ENCODE measurements at places on chromosomes 16 and 17.

DNA sequence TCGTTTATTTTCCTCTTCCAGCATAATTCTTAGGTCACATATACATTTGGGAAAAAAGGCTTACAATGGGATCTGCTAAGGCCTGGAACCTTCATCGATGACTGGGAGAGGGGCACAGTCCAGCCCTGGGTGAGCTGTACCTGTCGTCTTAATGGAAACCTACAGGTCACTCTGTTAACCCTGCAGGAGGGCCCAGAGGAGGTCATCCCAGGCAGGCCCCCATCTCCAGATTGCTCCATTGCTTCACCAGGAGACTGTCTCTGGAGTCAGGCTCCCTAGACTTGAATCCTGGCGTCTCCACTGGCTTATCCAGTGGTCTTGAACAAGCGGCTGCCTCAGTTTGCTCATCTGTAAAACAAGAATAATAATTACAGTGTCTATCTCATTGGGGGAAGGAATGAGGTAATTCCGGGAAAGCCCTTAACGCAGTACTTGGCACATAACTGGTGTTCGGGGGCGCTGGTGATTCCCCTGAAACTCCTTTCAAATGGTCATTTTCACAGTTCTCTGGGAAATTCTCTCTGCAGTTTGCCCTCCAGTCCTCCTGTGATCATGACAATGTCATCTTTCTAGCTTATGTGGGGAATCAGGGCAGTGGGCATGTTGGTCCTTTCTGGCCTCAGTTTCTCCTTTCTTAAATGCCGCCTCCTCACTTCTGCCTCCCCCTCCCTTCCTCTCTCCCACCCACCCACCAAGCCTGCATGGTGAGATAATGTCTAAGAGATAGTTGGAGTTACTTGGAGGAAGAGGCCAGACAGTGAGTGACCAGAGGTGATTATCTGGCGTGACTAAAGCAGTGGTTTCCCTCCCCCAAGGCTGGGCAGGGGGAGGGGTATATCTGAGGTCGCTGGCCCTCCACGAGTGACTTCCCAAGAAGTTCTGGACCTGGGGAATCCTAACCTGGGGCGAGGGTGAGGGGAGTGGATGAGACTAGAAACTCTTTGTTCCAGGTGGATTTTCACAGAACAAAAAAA lies 31.3 kb upstream of the TAC4 start:
- DNase-seq = no peak

- DNase-seq = no peak
Observed at GRCh38 chr17:13078591-13079385, 61.0 kb upstream of the ELAC2 start.

GRCh38 chr17:66369830-66370229 lies 67.4 kb downstream of the PRKCA start:
- no peak for DNase-seq

- no peak for DNase-seq
Observed at GRCh38 chr17:80346498-80347275, 68.3 kb upstream of the ENDOV start.

- no peak for DNase-seq
Observed at GRCh38 chr17:1360975-1361374, 39.0 kb downstream of the YWHAE start.

DNA sequence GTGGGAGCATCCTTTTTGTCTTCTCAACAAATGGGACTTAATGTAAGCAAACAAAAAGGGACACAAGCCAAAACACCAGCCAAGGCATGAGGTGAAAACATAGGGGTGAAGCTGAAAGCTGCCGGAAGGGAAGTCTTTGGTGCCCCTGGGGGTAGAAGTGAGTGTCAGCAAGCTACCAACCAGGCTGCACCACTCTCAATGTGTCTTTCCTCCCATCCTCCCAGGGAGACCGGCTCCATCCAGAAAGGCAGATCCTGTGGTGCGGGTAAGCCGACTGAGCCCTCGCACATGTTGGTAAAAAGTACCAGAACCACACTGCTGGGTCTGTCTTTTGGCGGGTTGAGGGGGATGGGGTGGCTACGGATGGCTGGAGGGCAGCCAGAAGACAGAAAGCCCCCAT lies 52.0 kb upstream of the SREBF1 start:
- no peak for DNase-seq

- no peak for DNase-seq
Observed at GRCh38 chr16:17921357-17921978, 415.1 kb downstream of the NPIPA8 start.

- DNase-seq = no peak
Observed at GRCh38 chr16:5041600-5042133, 7.9 kb upstream of the NAGPA start.

- DNase-seq = no peak
Observed at GRCh38 chr16:88552166-88552565, 18.0 kb upstream of the ZC3H18 start.

DNA sequence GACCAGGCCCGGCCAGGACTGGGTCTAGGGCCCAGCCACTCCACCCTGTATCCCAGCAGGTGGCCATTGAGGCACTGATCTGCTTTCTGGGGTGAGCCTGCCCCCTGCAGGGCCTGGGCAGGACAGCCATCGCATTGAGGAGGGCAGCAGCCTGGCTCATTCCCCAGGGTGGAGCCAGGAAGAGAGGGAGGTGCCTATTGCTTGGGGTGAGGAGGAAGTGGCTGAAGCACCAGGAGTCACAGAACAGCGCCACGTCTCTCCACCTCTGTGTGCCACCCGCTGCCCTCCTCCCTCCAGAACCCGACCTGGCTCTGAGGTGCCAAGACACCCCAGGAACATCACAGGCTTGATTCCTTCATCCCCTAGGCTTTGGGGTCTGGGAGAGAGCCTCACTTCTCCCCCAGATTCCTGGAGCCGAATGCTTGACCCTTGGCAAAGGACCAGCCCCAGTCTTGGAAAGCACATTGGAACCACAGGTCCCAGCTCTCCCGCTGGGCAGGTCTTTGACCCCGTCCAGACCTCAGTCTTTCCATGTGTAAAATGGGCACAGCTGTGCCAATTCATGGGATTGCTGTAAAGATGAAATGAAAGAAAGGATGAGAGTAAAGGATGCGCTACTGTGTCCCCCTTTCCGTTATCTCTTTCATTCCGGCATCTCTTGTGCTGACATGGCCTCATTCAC lies 7.2 kb upstream of the KRT36 start:
- no peak for DNase-seq

DNA sequence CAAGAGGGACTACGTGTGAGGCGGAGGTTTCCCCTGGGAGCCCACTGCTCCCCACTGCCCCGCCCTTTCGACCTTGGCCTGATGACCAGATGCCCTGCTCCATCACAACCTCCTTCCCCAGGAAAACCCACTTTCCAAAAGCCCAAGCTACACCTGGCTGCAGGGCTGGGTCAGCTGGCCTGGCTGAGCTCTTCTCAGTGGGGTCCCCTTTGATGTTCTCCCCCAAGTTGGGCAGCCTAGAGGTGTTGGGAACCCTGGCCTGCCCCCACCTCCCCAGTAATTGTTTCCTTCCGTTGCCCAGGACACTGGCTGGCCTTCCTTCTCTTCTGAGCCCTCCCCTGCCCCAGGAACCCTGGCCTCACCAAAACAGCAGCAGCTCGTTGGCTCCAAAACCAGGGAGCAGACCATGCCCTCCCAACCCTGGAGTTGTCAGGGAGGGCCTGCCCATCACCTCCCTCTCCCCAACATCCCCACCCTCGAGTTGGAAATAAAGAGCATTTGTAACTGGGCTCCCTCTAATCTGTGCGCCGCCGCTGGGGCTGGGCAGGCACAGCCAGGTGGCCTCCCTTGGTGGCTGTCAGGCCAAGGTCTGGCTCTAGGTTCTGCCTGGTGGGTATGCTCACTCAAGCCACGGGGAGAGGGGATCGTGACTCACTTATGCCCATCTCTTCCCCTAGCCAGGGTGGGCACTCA lies 1.4 kb downstream of the CLDN9 start:
- no peak for DNase-seq

GRCh38 chr17:79174193-79174765 lies 99.7 kb downstream of the ENGASE start:
- DNase-seq = no peak

- DNase-seq = no peak
Observed at GRCh38 chr16:1331712-1332617, 1.5 kb upstream of the BAIAP3 start.

DNA sequence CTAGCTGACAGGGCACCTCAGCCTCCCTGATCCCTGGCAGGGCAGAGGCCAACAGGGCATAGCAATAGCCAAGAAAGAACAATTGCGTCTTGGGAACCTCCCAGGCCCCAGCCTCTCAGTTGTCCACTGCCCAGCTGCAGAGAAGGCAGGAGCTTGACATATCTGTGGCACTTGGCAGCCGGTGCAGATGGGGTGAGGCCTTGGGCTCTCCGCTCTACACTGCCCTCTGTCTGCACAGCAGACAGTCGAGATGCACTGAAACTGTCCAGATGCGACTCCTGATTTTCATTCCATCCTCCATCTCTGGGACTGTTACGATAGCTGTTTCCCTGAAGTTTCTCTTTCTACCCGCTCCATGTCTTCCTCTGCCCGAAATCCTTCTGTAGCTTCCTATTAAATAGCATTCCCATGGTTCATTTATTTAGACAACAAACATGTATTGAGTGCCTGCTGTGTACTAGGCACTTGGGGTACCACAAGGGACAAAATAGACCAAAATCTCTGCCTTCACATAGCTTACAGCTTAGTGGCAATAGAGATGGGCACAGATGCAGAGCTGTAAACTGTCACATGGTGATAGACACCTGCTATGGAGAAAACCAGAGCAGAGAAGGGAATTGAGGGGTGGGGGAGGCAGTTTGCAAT lies 3.3 kb downstream of the POLR3E start:
- DNase-seq = peak; percentile 63

DNA sequence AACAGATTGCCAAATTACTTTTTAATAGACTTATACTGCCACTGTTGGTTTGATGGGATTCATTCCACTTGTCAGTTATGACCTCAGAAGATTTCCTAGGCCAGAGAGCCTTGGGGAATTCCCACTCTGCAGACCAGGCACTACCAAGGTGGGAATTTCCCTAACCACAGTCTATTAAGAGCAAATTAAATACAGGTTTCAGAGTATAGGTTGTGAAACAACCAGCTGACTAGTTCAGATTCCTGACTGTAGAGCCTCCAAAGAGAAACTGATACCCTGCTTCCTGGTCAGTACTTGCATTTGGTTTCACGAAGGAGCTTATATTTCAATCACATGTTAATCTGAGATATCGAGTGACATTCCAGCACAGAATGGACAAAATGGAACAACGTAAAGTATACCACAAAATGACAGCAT lies 186.5 kb downstream of the STX8 start:
- DNase-seq = no peak

DNA sequence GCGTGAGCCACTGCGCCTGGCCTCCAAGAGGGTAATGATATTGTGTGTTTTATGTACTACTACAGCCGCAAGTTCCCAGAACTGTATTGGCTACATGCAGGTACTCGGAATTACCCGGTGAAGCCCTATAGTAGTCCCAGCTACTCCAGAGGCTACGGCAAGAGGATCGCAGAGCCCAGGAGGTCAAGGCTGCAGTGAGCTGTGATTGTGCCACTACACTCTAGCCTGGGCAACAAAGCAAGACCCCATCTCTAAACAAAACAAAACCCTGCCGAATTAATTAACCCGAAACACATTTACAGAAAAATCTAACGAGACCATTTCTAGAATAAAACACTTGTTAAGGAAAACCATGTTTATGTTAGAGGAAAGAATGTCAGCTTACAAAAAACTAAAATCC lies 2.2 kb upstream of the USP22 start:
- DNase-seq = no peak

DNA sequence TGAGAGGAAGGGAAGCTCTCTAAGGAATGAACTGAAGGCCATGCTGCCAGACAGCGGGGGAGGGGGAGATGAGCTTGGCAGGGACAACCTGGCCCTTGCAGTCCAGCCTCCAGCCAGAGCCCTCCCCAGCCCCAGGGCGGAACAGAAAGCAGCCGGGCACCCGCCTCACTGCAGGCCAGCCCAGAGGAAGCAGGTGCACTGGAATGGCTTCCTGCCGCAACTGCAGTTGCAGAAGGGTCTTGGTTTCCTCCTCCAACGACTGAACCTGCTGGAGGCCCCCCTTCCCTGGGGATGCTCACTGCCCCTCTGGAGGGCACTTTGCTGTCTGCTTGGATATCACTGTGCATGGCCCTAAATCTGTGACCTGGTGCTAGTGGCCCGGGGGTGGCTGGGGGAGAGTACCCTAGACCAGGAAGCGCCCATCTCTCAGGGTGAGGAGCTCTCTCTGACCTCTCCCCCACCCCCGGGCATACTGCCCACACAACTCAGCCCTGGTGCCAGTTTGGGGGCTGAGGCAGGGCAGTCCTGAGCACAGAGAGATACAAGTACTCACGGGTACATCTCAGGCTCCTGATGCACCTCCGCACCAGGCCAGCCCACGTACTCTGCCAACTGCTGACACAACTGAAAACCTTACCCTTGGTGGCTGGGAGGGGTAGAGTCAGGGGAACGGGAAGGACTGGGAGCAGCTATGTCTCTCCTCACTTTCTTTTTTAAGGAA lies 41.1 kb downstream of the MYO18A start:
- DNase-seq = peak; percentile 57

- DNase-seq = no peak
Observed at GRCh38 chr16:89332902-89333245, 115.4 kb downstream of the ZNF778 start.

DNA sequence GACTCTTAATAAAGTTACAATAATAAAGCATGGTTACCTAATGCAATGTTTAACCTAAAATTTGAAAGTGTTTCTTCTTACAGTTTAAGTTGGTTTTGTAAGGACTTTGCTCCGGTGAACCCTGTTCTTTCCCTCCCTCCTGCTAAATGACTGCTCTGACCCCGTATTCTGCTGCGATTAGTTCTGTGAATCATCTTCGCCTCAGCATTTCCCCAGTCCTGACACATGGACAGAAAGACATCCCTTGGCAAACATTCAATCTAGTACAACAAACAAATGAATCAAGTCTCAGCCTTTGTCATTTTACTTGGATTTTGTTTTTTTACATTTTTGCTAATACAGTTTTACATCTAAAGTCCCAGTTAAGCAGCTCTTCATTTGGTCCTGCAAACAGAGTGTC lies 15.4 kb downstream of the KCNJ2 start:
- DNase-seq = no peak

GRCh38 chr17:73343739-73344454 lies 32.1 kb upstream of the CDC42EP4 start:
- DNase-seq = no peak

DNA sequence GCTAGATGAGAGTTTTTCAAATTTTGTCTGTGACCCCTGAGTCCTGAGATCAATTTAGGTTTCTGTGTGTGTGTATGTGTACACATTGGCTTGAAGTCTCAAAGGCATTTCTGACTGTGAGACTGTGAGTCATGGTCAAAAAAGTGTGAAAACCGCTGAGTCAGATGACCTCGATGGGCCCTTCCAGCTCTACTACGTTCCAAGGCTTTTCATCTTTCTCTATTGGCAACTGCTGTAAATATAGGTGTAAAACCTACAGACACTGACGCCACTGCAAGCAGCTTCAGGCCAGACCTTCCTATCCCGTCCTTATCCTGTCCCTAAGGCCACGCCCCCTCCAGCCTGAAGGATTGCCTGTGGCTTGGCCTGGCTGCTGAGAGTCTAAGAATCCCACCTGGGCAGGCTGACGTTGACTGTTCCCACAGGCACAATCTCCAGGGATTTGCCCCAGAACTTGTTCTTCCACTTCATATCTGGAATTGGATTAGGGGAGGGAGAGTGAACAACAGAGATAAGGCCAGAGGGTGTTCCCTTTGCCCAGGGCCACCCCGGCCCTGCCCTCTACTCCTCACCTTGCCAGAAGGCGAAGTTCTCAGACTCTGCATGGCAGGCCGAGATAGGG lies 11.3 kb downstream of the OSBPL7 start:
- DNase-seq = no peak

- DNase-seq = no peak
Observed at GRCh38 chr17:79835470-79835899, 3.8 kb downstream of the CBX4 start.

GRCh38 chr17:50047488-50048126 lies 8.3 kb upstream of the ITGA3 start:
- DNase-seq = no peak
